ENCODE measurements at places on chromosomes 5 and 9. TPM values are rescaled to one million over a fixed set of nuclear protein-coding genes. Genes with fewer than 3 reads are reported as not detected.

The C5orf52 gene
- not detected for total RNA-seq

The LIFR gene
- total RNA-seq = 0.05 TPM

The DAB2 gene
- total RNA-seq = not detected

DNA sequence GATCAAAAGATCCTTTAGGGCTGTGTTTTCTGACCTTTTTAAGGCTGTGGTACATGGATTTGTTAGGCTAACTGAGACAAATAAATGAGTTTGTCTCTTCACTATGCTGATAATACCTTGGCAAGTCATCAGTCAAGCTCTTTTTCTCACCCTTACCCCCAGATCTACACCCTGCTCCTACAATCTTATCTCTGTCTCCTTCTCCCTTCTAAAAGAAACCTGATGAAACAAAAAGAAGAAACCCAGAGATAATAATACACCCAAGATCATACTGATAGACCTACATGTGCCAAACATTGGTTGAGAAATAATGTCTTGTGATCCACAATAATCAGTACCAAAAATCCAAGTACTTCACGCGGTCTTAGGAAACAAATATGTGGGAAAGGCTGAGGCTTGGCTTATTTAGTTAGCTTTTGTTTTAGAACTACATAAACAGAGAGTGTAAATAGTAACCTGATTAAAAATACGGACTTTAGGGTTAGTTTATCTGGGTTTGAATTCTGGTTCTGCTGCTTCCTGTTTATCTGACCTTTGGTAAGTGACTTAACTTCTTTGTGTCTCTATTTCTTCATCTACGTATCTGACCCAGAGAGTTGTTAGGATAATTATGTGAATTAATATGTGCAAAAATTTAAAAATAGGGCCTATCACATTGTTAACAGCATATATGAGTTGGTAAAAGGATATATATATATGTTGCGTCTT is 24.8 kb upstream of the PDCD1LG2 start:
- no peak for DNase-seq

DNA sequence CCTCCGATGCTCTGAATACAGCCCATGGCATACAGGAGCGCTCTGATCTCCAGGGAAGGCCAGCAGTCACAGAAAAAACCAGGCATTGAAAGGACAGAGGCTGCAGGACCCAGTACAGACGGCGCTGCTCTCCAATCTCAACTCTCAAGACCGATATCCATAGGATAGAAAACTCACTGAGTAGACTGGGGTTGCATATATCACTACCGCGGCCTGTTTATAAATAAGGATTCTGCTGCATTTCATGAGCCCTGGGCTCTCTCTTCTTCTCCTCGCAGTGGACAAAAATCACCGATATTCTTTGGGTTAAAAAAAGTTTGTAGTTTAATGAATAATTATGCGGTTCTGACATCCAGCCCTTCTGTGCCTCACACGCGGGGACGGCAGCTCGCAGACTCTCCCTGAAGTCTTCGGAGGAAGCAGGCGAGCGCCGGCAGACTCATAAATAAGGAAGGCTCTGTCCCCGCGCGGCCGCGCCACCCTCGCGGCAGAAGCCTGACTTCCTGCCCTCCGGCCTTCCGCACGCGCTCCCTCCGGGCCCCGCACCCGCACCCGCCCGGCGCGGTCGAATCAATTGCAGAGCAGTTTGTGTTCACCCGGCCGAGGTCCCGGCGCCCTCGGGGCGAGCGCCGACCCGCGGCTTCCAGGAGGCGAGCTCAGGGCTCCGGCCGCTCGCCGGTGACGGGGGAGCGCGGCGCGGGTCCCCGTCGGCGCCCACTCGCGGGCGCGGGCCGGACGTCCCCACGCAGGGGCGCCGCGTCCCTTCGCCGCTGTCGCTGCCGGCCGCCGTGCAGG is at the start of gene FAM78A:
Gene FAM78A, minus strand, starts transcription at position 417 of the 795 bp plus-strand sequence. Its CDS starts 331 bp downstream, at position 86.
- peak; percentile 70 for DNase-seq

All from activated T-cell treated with anti-CD3 and anti-CD28 coated beads, Interleukin-2, amount 50 U/mL, for 72 hours (primary cell).